ENCODE measurements at places on chromosomes 1 and 21.

GRCh38 chr21:44697811-44698734 lies 1.1 kb downstream of the KRTAP10-12 start:
- DNase-seq: no peak

DNA sequence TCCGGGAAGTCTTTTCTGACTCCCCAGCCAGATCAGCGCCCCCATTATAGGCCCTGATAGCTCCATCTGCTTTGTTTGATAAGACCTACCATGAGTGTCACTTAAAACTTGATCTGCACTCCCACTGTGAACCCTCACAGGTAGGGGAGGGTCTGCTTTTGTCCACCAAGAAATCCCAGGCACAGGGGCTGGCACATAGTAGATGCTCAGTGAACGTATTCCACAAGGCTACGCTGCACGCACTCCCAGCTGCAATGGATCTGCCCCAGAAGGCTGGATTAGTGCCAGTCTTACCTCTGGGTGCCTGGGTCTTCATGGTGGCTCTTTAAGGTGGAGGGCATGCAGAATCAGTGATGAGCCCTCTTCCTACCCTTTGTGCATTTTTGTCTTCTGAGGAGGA lies 447.1 kb downstream of the PTPRU start:
- DNase-seq: no peak

DNA sequence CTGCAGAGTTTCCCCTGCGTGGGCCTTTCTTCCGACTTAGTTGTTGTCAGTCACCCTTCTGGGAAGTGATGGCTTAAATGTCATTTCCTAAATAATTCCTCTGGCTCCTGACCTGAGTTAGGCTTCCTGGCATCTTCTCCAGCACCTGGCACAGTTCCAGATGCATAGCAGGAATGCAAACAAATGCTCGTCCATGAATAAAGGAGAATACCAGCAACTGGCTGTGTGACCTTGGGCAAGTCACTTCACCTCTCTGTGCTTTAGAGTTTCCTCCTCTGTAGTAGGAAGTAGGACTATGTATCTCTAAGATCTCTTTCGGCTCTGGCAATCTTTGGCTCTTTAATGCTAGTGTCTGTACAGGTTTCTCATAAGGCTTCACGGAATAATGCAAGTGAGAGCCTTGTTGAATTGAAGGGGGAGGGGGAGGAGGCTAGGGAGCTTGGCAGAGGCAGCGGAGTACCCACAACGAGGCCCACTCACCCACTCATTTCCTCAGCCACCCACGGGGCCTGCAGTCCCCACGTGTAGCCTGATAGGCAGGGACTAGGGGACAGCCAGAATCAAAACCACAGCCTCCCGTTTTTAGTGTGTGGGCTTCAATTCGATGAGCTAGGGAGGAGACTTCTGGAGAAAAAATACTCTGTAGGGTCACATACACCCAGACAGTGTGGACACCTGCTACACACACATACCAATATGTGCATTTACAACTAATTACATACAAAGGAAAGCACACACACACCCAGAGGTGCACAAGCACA lies 48.1 kb downstream of the TENT5C start:
- DNase-seq: peak; percentile 72

DNA sequence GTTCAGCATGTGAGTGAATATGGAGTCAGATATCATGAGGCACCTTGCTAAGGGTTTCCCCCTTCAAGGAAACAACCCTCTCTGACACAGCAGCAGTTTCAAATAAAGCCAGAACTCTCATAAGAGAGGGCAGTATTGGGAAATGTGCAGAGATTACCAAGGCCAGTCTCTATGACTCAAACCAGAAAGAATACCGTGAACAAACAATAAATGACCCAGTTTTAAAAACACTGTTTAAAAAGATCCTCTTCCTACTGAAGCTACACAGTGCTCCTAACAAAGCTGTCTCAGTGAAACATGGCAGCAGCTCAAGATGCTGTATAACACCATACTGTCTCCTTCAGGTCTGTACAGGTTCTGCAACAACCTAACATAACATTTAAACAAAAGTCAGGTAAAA lies 102.6 kb downstream of the KIAA0319L start:
- DNase-seq: no peak

GRCh38 chr1:90831910-90832309 lies 114.8 kb upstream of the BARHL2 start:
- no peak for DNase-seq

GRCh38 chr1:42913426-42914091 lies 45.1 kb downstream of the SLC2A1 start:
- no peak for DNase-seq

DNA sequence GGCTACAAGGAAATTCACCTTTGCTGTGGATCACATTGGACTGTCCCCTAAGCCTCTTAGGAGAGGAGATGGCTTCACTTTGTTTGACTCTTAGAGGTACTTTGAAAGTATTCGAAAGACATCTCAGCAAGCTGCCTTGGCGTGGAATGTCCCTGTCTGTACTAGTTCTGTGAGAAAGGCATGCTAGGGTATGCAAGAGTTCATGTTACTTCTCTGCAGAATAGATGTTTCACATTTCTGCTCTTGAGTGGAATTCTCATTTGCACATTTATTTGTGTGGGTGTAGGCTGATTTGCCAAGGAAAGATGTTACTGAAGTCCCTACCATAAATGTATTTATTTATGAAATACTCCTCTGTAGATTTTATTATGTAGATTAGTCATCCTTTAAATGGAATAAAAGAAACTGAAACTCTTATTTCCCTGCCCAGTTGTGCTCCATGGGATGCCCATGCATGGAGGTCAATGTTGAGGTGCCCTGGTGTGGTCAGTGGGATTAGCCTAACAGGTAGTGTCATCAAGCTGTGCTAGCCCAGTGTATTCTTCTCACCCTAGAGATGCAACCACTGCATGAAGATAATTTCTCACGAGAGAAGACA lies 13.8 kb downstream of the MIA3 start:
- no peak for DNase-seq

DNA sequence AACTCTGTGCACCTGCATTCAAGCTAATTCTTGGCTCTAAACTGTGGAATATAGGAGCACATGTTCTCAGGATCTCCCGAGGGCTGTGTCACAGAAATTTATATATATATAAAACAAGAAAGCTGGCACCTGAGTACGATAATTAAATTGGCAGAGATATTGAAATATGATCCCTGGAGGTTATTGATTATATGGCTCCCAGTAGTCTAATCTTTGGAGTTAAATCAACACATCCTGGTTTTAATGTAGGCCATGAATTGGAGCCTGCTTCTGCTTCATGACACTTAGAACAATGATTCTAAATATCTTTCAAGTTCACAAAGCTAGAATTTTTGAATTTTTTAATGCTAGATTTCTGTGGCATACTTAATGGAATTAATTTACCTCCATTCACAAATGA lies 84.3 kb downstream of the CTH start:
- no peak for DNase-seq

- no peak for DNase-seq
Measured at GRCh38 chr1:219990782-219991510, 55.4 kb downstream of the EPRS1 start.

GRCh38 chr1:240515505-240515904 lies 96.5 kb downstream of the GREM2 start:
- DNase-seq: no peak

DNA sequence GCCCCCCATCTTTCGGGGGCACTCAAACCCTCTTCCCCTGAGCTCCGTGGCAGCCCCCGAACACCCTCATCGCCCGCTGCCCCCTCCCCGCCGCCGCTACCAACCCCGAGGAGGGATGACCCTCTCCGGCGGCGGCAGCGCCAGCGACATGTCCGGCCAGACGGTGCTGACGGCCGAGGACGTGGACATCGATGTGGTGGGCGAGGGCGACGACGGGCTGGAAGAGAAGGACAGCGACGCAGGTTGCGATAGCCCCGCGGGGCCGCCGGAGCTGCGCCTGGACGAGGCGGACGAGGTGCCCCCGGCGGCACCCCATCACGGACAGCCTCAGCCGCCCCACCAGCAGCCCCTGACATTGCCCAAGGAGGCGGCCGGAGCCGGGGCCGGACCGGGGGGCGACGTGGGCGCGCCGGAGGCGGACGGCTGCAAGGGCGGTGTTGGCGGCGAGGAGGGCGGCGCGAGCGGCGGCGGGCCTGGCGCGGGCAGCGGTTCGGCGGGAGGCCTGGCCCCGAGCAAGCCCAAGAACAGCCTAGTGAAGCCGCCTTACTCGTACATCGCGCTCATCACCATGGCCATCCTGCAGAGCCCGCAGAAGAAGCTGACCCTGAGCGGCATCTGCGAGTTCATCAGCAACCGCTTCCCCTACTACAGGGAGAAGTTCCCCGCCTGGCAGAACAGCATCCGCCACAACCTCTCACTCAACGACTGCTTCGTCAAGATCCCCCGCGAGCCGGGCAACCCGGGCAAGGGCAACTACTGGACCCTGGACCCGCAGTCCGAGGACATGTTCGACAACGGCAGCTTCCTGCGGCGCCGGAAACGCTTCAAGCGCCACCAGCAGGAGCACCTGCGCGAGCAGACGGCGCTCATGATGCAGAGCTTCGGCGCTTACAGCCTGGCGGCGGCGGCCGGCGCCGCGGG lies 837 bp downstream of the FOXD3 start:
- DNase-seq: peak; percentile 27

GRCh38 chr1:19032701-19033514 lies 76.4 kb upstream of the IFFO2 start:
- DNase-seq: no peak

DNA sequence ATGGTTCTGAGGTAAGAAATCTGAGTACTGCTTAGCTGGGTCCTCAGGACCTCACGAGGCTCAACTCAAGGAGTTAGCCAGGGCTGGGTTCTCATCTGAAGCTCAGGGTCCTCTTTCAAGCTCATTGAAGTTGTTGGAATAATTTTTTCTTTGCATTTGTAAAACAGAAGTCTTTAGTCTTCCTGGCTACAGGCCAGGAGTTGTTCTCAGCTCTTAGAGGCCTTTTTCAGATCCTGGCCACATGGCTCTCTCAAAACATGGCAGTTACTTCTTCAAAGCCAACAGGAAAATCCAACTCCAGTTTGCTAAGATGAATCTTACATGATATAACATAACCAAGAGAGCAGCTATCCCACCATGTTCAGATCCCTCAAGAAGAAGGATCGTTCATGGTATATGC lies 92.3 kb upstream of the CHODL start:
- no peak for DNase-seq

DNA sequence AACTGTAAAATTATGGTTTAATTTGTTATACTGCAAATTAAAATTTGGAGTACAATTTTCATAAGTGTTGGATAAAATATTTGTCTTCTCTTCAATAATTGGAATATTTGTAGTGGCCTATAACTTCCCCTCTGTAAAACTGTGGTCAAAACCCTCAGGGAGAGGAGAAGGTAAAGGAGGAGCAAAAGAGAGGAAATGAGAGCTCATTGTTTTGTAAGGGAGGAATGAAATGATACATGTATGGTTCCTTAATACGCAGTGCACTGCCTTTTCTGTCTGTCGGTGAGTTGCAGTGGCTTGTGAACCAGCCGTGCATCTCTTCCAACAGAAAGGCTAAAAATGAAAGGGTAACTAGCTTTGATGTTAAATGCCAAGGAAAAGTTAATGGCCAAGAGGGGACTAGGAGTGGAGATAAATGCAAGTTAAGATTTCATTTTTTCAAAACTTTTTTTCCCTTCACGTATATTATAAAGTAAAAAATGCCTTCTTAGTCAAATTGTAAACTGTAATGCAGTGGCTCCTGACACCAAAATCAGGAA lies 26.4 kb downstream of the LRRC8D start:
- no peak for DNase-seq

GRCh38 chr21:26389971-26390641 lies 183.0 kb downstream of the CYYR1 start:
- no peak for DNase-seq

- DNase-seq: no peak
Measured at GRCh38 chr1:67468066-67468718, 38.0 kb upstream of the SERBP1 start.

- no peak for DNase-seq
Measured at GRCh38 chr1:8969937-8970336, 24.3 kb downstream of the CA6 start.

- DNase-seq: no peak
Measured at GRCh38 chr1:1085171-1085841, 11.2 kb upstream of the RNF223 start.

- no peak for DNase-seq
Measured at GRCh38 chr1:28631713-28632112, 11.2 kb downstream of the TAF12 start.

DNA sequence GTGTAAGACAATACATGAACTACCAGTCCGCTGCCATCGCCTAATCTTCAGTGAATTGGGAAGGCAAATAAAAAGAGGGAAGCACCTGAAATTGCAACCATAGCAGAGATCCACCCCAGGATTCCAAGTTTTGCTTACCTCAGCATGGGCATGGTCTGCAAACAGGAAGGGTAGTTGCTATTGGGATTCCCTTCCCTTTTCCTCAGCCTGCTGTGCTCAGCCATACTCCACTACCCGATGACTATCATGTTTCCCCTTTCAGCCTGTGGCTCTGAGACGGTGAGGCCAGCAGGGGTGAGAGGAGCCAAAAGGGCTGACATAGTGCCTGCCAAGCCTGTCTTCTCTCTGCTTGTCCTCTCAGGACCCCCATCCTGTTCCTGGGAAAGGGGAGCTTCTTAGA lies 64.2 kb downstream of the GPR137B start:
- DNase-seq: no peak

All from T-helper 2 cell treated with Interferon-gamma antibody and Interleukin-4, amounts not matched to agents 5 μg/mL and 100 μg/mL, for 36 hours (primary cell).